ENCODE measurements at places on chromosomes 2 and 18. TPM values are rescaled to one million over a fixed set of nuclear protein-coding genes. Genes with fewer than 3 reads are reported as not detected.

- DNase-seq: no peak
Observed at GRCh38 chr2:156021146-156022040, 311.1 kb downstream of the NR4A2 start.

DNA sequence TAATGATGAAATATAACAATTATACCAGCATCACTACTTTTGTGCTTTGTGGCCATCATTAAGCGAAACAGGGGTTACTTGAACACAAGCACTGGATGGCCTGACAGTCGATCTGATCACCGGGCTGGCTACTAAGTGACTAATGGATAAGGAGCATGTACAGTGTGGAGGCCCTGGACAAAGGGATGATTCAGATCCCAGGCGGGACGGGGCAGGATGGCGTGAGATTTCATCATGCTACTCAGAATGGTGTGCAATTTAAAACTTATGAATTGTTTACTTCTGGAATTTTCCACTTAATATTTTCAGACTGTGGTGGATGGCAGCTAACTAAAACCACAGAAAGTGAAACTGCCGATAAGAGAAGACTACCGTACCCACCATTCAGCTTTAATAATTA, 7.0 kb upstream of the CLIP4 start:
- no peak for DNase-seq

GRCh38 chr2:209305026-209305425, 118.8 kb upstream of the MAP2 start:
- no peak for DNase-seq

DNA sequence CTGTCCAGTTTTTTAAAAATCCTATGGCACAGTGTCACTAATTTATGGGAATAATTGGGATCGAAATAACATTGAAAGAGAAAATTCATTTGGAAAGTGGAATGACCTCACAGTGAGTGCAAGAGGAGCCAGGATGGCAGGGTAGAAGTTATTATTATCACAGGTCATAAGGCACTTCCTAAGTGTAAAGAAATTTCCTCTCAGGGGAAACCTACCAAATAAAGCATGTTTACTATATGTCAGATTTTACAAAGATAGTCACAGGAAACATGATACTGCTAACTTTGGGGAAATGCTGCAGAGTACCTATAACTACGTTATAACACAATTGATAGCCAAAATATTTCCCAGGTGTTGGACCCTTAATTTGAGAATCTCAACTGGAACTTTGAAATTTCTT, 226.3 kb upstream of the SMAD7 start:
- DNase-seq: no peak

DNA sequence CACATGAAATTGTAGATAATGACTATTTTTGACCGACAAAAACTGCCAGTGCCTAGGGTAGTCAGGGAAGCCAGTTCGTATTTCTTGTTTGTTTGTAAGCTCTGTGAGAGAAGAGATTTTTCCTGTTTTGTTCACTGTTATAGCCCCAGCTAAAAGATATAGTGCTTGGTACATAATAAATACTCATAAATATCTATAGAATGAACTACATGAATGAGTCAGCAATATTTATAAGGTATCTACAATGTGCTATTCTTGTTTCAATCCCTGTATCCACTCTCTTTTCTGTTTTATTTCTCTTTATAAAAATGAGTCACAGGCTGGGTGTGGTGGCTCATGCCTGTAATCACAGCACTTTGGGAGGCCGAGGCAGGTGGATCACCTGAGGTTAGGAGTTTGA, 275.6 kb upstream of the FANCL start:
- DNase-seq: no peak

DNA sequence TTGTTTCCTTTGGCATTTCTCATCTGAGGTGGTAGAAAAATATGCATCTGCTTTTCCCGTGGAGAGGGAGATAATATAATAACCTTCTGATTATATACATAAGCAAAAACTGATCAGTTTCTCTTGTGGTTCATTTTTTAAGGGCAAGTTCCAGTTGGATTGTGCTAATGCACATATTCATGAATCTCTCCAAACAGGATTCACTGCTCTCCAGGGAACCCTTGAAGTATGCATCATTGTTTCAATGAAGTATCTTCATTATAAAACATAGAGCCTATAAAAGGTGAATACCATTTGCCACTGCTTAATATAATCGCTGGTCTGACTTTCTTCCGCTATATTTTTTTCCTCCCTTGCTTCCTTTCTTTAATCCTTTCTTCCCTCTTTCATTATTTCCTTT, 384.7 kb downstream of the FIGN start:
- DNase-seq: no peak

DNA sequence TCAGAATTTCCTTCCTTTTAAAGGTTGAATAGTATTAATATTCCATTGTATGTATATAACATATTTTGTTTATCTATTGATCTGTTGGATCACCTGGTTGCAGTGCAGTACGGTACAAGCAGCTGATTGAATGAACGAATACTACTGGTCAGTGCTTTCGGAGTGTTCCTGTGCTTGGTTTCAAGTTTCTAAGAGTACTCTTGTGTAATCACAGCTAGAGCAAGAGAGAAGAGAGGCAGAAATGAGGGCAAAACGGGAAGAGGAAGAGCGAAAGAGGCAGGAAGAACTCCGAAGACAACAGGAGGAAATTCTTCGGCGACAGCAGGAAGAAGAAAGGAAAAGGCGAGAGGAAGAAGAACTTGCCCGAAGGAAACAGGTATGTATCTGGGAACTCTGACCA, 40.3 kb upstream of the KCNJ13 start:
- no peak for DNase-seq

- no peak for DNase-seq
Observed at GRCh38 chr2:117614823-117615534, 199.5 kb upstream of the DDX18 start.

- no peak for DNase-seq
Observed at GRCh38 chr18:73636355-73636754, 511.3 kb downstream of the FBXO15 start.

- no peak for DNase-seq
Observed at GRCh38 chr2:221787561-221787960, 215.5 kb upstream of the EPHA4 start.

GRCh38 chr2:86484385-86484784, 43.2 kb downstream of the KDM3A start:
- DNase-seq: no peak

GRCh38 chr2:53498210-53498609, 269.4 kb upstream of the CHAC2 start:
- DNase-seq: no peak

DNA sequence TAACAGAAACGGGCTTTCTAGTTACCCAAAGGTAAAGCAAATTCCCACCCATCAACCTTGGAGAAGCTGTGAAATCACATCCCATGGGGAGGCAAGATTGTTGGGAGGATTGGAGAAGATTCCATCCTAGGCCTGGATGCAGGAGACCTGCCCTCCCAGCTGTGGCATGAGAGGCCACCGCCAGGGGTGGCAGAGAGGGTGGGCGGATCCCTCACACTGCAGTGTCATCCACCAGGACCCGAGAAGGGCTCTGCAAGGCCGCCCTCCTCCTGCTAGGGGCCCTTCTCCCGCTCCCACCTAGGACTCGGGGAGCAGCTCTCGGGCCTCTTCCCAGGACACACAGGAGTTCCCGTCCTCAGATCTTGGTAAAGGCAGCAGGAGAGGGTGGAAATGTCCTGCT, 15.5 kb upstream of the ATG16L1 start:
- no peak for DNase-seq

- no peak for DNase-seq
Observed at GRCh38 chr2:31269087-31269486, 35.1 kb downstream of the EHD3 start.

- no peak for DNase-seq
Observed at GRCh38 chr2:146465460-146465859, 1379.4 kb upstream of the ACVR2A start.

DNA sequence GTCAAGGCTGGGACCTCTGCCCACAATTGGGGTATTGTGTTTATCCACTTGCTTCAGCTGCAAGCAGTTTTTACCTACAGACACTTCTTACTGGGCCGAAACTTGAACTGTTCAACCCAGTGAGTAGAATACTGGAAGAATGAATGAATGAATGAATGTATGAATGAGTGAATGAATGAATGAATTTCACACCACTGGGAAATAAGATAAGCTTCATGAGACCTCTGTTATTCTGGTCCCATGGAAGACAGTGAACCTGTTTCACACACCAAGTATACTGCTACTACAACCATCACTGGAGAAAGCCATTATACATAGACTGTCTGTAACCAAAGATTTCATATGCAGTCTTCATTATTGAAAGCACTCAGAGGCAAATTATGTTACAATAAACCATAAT, 295.0 kb upstream of the GULP1 start:
- no peak for DNase-seq

GRCh38 chr2:21820271-21820670, 696.5 kb downstream of the TDRD15 start:
- no peak for DNase-seq

- no peak for DNase-seq
Observed at GRCh38 chr18:77000527-77000926, 132.1 kb downstream of the MBP start.

DNA sequence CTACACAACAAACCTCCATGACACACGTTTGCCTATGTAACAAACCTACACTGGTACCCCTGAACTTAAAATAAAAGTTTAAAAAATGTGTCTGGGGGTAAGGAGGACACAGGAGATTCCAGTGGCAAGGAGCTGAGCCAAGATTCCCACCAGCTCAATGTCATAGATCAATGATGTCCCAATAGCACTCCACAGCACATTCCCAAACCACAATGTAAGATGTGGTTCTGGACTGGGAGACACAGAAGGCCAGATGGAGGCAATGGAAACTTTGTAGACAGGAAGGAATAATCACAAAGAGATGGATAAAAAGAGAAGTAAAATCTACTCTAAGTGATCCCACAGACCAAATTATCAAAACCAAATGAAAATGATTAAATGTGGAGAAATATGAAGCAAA, 312.4 kb upstream of the SOX11 start:
- no peak for DNase-seq

DNA sequence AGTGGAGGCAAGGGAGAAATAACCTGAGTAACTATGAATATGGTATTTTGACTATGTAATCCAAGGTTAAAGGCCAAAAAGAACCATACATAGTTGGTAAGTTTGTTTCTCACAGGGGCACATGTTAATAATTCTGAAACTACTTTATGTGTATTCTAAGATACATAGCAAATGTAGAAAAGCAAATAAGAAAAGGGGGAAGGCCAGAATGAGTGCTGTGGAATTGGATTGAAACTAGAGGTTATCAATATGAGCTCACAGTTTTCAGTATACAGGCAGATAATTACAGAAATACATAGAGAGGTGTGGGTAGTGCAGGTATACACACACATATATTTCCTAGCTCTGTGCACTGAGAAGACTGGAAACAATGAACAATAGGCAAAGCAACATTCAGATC, 13.7 kb downstream of the INO80C start:
- no peak for DNase-seq

GRCh38 chr2:208265371-208265800, 669 bp upstream of the PIKFYVE start:
- no peak for DNase-seq

Gene GKN1
- total RNA-seq: not detected

Gene AQP12A
- not detected for total RNA-seq

Gene TNP1
- not detected for total RNA-seq

Gene UGT1A3
- total RNA-seq: not detected

Gene RGPD4
- 0.18 TPM for total RNA-seq

Gene ANKRD30B
- total RNA-seq: not detected

Gene ITPRIPL1
- 0.86 TPM for total RNA-seq

Gene REG3A
- total RNA-seq: not detected

Gene RIT2
- not detected for total RNA-seq

All from osteocyte (in vitro differentiated cells).